PC-9 (cell line): ENCODE measurements at places on chromosomes 4 and X. TPM values are rescaled to one million over a fixed set of nuclear protein-coding genes. Genes with fewer than 3 reads are reported as not detected.

The BTC gene
- total RNA-seq = 4.5 TPM in 2 replicates

The AVPR2 gene
- 3.2 and 3.8 TPM in 2 replicates for total RNA-seq

The PAPSS1 gene
- total RNA-seq = 18.8 and 26.8 TPM in 2 replicates

The REELD1 gene
- total RNA-seq = not detected in 2 replicates

The RASL11B gene
- total RNA-seq = 0.25 TPM in 1 of 2 replicates, not detected in the other

The PAGE2B gene
- total RNA-seq = not detected in 2 replicates

The UNC5C gene
- not detected in 2 replicates for total RNA-seq

The HTATSF1 gene
- total RNA-seq = 64.3 and 72.4 TPM in 2 replicates

The ZBTB33 gene
- total RNA-seq = 19.1 and 29.0 TPM in 2 replicates

The IQCM gene
- total RNA-seq = not detected in 2 replicates

The IL13RA2 gene
- total RNA-seq = not detected in 2 replicates

The GPM6B gene
- not detected in 2 replicates for total RNA-seq

The DSPP gene
- total RNA-seq = not detected in 2 replicates

The ADGRG2 gene
- 0.20 and 0.22 TPM in 2 replicates for total RNA-seq

The CPEB2 gene
- total RNA-seq = 9.3 and 9.4 TPM in 2 replicates

The KLHL2 gene
- 26.4 and 27.2 TPM in 2 replicates for total RNA-seq

The ASB9 gene
- 5.7 and 5.8 TPM in 2 replicates for total RNA-seq

The PPP2R2C gene
- 32.9 and 40.9 TPM in 2 replicates for total RNA-seq
